Muscle of back (tissue), 13 donors: ENCODE measurements at places on chromosomes 1 and 21.
A peak's percentile ranks its signal among the peaks of the same experiment; 100 is the strongest.

- peak; percentile 52 for DNase-seq
Observed at GRCh38 chr1:212178851-212179250, 106.4 kb upstream of the PPP2R5A start.

DNA sequence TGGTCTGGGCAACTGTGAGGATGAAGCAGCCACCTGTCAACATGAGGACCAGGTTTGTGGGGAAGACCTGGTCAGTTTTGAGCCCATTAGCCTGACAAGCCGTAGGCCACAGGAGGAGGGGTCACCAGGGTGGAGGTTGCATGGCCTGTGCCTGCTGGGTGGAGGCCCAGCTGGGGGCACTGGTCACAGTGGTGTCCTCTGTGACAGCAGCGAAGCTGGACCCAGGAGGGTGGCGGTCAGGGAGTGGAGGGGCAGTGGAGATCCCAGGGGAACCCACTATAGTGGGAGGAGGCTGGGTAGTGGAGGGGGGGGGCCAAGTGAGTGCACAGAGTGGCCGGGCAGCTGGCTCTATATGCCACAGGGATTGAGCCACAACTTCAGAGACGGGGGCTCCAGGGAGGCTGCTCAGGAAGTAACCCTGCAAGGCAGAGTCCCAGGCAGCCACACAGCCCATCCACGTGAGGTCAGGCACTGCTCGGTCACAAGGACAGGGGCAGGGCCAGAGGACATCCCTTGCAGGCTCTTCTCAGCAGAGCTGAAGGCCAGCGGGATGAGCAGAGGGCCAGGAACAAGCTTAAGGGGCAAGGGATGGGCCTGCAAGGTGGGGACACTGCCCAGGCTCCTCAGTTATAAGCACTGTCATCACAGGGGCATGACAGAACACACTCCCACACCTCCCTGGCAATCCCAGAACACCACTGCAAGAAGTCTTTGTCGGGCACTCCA lies 2.3 kb upstream of the C1orf35 start:
- no peak for DNase-seq

GRCh38 chr21:45556645-45557615 lies 14.7 kb upstream of the SLC19A1 start:
- DNase-seq = no peak

DNA sequence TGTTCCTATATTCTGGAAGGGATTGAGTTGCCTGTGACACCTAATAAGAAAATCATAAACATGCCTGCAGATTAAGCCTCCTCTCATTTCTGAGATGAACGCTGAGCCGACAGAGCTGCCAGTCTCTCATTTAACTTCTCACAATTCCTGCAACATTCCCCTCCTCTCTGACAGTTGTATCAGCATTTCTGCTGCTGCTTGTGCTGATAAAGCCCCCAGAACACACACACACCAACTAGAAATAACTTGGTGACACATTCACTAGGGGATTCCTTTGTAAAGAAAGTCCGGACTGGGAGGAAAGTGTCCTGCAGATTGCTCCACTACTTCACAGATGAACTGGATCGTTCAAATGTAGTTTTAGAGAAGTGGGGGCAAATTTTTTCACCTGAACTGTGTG lies 437.3 kb downstream of the PLA2G4A start:
- no peak for DNase-seq

DNA sequence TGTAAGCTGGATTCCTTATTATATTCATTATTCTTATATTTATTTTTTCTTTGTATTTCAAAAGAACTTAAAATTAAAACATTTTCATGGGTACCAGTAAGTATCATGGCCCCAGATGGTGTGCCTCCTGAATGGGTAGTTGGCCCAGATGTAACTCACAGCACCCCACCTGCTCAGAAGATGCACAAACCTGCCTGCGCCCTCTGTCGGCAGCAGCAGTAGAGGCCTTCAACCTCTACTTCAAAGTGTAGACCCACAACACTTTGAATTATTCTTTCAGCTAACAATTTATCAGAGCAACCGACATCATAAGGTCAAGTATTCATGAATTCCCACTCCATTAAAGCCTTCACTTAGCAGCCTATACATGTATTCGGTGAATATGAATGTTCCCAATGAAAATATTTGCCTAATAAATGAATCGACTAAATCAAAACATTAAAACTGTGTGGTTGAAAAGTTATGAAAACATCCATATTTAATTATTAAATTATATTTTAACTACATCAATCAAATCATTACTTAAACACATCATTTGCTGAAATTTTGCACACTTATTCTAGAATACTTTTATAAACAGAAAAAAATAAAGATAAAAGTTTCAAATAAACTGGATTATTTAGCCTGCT lies 25.4 kb downstream of the PIGM start:
- DNase-seq = peak; percentile 63

- DNase-seq = no peak
Observed at GRCh38 chr1:15168479-15168878, 14.9 kb downstream of the TMEM51 start.

- peak; percentile 58 for DNase-seq
Observed at GRCh38 chr1:40032240-40032891, 8.2 kb upstream of the CAP1 start.

DNA sequence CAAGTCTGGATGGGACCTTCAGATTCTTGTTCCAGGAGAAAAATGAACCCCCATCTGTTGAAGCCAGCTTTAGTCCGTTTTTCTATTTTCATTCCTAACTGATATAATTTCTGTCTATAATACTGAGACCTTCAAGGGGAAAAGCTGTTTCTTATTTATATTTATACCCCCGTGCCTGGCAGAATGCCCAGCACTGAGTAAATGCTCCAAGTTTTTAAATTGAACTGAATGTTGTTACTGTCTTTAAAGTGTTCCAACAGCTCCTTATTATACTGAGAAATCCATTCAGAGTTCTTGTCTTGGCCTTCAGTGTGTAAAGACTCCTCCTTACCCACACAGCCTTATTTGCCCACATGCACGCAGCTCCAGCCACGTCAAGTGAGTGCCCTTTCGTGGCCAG lies 178.6 kb upstream of the HMGB4 start:
- peak; percentile 12 for DNase-seq

DNA sequence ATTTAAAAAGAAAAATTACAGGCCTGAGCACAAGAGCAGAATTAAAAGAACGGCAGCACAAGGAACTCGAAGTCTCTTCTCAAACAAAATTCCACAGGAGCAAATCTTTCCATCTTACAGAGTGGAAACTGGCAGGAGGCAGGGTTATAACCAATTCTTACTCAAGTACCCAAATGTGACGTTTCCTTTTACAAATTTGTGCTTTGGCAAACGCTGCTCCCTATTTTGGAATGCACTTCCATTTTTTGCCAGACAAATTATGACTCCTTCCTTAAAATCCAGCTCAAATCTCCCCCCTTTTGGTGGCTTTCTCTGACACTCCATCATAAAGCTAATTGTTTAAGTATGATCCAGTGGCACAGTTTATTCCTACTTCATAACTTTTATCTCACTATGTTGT lies 7.8 kb downstream of the ERI3 start:
- DNase-seq = peak; percentile 2

- no peak for DNase-seq
Observed at GRCh38 chr1:64878931-64879611, 87.3 kb downstream of the JAK1 start.

DNA sequence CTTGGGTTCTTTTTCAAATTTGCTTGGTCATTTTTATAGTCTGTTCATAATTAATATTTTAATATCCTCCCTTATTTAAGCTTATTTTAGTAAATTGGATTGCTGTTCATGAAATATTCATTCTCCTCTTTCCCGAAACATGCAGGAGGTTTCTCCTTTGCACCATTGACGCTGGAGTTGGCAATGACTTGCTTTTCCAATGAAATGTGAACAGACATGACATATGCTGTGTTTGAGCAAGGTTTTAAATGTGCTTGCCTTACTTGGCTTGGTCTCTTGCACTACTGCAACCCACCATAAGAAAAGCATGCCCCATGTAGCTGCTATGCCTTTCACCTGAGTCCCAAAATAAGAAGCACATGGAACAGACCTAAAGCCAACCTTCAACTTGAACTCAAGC lies 498.0 kb upstream of the NFIA start:
- DNase-seq = no peak

DNA sequence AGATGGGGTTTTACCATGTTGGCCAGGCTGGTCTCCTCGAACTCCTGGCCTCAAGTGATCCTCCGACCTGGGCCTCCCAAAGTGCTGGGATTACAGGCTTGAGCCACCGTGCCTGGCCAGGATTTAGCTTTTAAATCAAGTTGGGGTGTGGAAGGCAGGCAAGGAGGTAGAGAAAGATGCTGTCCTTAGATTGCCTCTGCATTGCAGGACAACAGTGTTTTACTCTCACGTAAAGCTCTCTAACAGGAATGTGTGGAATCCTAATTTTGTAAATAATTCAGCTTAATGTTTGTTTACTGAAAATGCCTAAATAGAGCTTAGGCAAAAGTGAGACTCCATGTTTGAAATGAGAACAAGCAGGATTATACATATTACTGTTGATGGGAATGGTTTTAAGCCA lies 29.5 kb upstream of the TGFB2 start:
- DNase-seq = no peak

DNA sequence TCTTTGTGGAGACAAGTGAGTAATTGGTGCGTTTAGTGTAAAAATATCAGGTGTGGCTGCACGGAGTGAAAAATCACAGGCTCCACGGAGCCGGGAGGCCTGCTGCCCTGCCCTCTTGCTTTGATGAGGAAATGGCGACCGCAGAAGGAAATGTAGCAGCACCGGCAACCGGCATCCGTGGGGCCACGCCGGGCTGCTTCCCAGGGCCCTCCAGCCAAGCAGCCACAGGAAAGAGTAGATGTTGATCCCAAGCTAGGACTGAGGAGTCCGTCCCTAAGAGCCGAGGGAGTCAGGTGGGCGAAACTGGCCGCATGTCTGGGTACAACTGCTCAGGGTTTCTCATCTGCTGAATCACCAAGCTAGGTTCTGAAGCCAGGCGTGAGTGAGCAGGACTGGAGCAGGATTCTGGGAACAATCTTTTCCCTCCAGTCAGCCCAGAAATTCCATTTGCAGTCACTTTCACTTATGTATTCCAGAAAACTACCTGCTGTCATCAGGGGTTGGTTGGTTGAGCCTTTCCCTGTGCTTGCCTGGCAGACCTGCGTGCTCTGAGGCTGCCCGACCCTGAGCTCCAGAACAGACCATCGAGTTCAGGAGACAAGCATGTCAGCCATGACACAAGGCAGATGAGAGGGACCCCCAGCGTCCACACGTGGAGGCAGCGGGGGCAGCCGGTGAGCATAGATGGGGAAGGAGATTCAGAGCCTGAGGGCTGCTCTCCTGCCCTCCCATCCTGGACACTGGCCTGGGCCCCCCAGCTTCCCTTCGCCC lies 5.8 kb upstream of the ITGB2 start:
- no peak for DNase-seq

DNA sequence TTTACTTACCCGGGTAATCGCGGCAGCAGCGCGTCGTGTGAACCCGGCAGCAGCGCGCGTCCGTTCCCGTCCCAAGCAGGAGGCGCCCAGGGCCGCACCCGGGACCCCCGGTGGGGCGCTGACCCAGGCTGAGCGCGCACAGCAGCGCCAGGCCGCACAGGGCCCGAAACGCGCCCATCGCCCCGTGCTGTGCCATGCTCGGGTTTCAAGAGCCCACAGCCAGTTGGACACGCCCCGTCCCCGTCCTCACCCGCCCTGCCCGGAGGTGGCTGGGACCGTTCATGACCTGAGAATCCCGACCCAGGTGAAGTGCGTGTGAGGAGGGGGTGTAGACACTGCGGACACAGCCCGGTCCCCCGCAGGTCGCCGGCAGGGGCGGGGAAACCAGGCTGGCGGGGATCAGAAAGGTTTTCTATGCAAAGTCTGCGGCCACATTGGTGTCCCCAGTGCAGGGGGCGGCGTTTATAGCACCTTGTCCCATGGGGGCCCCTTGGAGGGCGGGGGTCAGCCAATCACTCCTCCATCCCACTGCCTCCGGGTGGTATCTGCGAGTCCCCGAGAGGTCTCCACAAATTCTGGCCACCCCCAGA lies at the start of gene TNFRSF18:
TNFRSF18 (minus strand) TSS at position 217 of the 590 bp plus-strand sequence; CDS start at position 196, 21 bp downstream.
- no peak for DNase-seq

GRCh38 chr1:100775483-100775882 lies 55.9 kb downstream of the VCAM1 start:
- no peak for DNase-seq
